Lung microvascular endothelial cell (primary cell): ENCODE measurements at places on chromosomes 16 and 17.
A peak's percentile ranks its signal among the peaks of the same experiment; 100 is the strongest.

DNA sequence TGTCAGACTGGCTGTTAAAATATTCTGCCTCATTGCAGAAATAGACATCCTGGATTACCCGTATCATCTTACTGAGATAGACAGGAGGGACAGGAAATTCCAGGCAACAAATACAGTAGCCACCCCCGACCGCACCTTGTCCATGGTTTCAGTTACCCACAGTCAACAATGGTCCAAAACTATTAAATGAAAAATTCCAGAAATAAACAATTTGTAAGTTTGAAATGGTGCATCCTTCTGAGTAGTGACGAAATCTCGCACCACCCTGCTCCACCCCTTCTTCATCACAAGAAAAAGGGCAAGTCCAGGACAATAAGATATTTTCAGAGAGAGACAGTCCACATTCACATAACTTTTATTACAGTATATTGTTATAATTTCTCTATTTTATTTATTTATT, 23.6 kb upstream of the PRSS54 start:
- peak; percentile 46 for DNase-seq

- no peak for DNase-seq
These were observed at the start of gene PPP1R1B for GRCh38 chr17:39626171-39627046. Gene PPP1R1B, plus strand, starts transcription at chr17:39626952. Its CDS starts 441 bp downstream, at chr17:39627393.

DNA sequence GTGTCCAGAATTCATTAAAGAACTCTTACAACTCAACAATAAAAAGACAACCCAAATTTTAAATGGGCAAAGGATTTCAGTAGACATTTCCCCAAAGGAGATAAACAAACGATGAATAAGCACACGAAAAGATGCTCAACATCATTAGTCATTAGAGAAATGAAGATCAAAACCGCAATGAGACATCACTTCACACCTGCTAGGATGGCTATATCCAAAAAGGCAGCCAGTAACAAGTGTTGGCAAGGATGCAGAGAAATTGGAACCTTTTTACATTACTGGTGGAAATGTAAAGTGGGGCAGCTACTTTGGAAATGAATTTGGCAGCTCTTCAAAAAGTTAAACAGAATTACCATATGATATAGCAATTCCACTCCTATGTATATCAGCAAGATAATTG, 42.0 kb downstream of the PITPNM3 start:
- no peak for DNase-seq

- no peak for DNase-seq
These were observed 59.1 kb downstream of the PDPK1 start for GRCh38 chr16:2596747-2597559.

GRCh38 chr17:82887255-82888164, 47.7 kb upstream of the ZNF750 start:
- DNase-seq: no peak

DNA sequence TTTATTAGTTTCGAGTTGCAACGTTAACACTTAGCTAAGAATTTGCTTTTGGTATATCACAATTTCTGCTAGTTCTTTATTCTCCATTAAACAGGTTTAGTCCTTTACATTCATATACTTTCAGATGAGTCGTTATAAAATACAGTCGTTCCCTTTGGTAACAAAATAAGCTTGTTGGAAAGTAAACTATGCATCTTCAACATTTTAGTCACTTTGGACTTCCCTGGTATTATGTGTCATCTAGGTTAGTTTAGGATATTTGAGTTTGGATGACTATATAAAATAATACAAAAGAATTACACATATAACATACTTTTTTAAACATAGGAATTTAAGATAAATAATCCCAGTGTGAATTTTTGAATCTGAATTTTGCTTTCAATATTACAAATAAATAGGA, 351.5 kb downstream of the BCAS3 start:
- DNase-seq: no peak

DNA sequence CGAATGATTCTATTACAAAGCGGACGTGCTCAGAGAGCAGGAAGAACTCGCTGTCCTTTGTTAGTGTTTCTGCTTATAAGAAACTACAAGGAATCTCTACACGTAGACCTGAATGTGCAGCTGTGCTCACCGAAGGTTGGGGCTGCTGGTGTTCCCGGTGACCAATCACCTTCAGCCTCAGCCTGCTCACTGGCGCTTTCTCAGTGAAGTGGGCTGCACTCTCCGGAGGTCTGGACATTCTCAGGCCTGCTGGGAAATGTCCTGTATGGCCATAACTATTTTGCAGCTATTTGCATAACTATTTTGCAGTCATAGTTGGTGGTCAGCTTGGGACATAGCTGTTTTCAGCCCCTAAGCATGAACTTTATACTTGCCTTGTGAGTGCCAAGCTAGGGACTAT, 9.7 kb upstream of the CIAO3 start:
- DNase-seq: no peak

GRCh38 chr17:36069136-36069535, 5.1 kb downstream of the CCL18 start:
- no peak for DNase-seq

- peak; percentile 34 for DNase-seq
These were observed 135.4 kb downstream of the CLEC16A start for GRCh38 chr16:11079652-11080187.

GRCh38 chr16:4098501-4098900, 17.7 kb downstream of the ADCY9 start:
- DNase-seq: no peak

DNA sequence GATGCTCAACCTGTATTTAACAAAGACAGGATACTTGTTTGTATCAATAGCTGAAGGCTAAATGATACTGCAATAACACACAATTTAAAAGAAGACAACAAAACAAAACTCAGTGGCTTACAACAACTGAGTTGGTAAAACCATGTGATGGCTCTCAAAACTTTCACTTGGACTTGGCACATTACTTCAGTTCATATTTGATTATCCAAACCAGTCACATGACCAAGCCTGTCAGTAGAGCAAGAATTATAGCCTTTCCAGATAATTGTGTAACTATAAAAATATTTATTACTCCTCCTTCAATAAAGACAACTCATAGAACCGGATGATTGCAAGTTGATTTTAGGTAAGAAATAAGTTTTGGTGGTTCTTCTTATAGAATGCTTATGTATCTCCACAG, 56.8 kb downstream of the NQO1 start:
- DNase-seq: no peak

DNA sequence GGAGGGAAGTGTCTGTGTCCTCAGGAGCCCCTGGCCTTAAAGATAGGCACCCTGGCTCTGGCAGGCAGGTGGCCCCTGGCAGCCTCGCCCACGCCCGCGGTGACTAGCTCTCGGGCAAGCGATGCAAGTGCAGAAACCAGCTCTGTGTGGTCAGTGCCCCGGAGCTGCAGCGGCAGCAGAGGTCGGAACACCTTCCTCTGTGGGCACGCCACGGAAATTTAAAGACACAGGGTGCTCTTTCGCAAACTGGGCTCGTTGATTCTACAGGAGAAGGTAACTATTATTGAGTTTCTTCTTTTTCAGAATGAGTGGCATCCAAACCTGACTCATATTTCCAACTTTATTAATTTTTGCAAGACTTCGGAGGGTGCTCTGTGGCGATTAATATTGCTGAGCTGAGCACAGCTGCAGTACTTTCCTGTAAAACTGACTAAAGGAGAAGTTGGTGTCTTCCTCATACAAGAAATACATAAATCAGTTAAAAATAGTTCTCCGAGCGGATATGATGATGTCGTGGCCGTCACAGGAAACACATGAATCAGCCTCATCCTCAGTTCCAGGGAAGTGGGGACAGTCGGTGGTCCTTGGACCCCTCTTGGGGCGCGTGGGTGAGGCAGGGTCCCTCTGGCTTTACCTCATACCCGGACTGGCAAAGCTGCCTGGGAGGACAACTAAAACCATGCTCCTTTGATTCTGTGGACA, 120.2 kb downstream of the METRNL start:
- DNase-seq: peak; percentile 59

DNA sequence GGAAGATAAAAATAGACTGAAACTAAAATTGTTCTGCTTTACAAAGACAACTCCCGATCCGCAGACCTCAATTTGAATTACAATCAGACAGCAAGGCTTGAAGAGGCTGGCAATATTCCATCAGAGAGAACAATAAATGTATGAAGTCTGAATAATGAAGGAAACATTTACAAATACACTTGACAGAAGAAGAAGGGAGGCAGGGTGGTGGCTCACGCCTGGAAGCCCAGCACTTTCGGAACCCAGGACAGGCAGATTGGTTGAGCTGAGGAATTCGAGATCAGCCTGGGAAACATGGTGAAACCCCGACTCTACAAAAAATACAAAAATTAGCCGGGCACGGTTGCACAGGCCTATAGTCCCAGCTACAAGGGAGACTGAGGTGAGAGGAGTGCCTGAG, 14.6 kb downstream of the ODF4 start:
- DNase-seq: peak; percentile 58

DNA sequence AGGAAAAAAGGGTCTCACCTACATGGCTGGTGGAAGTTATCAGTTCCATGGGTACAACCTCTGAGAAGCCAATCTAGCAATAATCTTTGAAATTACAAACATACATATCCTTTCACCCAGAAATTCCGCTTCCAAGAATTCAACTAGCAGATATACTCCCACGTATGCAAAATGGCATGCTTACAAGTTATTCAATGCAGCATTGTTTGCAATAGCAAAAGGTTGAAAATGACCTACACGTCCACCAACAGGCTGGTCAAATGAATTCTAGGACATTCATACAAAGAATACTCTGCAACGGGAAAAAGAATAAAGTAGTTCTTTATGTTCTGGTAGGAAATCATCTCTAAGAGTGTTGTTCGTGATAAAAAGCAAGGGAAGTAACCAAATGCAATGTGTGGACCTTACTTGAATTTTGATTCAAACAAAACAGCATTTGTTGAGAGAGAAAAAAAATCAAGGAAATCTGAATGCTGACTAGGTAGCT, 63.7 kb upstream of the NLK start:
- DNase-seq: no peak

- DNase-seq: peak; percentile 12
These were observed 15.0 kb downstream of the MYH13 start for GRCh38 chr17:10357768-10358167.

DNA sequence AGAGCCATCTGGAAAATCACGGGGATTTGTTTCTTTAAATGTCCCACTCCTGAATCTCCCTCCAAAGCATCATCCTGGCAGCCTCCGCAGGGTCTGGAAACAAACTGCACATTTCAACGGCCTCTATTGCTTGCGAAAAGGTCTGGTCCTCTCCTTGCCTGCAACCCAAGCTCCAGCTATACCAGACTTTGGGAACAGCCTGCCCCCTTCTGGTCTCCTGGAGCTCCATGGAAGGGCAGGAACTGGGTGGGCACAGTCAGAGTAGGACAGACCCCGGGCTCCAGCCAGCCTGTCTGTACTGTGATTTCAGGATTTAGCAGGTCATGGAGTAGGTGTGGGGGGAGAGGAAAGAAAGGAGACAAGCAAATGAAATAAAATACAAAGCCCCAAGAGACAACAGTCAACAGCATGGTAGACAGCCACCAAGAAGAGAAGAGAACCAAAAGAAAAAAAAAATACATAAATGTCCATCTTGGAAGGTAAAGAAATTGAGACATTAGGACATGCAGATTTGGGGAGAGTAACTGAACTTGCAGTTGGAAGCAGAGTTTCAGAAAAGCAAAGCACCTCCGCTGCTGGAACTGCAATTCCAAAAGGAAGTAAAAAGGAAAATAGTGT, 2.7 kb downstream of the XYLT1 start:
- peak; percentile 53 for DNase-seq

DNA sequence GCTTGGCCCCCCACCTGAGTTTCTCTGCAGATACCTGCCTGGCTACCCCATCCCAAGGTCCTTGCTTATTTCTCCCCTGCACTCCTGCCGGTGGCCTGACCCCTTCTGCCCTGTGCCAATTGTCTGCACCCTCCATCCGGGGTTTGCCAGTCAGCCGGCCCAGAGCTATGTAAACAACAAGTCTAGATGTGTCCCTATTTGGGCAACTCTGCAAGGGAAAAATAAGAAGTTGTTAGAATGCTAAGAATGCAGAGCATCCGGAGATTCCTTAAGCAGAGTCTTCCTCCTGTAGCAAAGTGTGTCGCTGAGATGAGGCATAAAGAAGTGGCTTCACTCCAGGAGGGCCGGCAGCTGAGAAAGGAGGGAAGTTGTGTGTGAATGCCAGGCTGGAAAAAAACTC, 46.6 kb downstream of the RGS9 start:
- DNase-seq: peak; percentile 78

- no peak for DNase-seq
These were observed 5.8 kb downstream of the PIK3R6 start for GRCh38 chr17:8861495-8862181.

DNA sequence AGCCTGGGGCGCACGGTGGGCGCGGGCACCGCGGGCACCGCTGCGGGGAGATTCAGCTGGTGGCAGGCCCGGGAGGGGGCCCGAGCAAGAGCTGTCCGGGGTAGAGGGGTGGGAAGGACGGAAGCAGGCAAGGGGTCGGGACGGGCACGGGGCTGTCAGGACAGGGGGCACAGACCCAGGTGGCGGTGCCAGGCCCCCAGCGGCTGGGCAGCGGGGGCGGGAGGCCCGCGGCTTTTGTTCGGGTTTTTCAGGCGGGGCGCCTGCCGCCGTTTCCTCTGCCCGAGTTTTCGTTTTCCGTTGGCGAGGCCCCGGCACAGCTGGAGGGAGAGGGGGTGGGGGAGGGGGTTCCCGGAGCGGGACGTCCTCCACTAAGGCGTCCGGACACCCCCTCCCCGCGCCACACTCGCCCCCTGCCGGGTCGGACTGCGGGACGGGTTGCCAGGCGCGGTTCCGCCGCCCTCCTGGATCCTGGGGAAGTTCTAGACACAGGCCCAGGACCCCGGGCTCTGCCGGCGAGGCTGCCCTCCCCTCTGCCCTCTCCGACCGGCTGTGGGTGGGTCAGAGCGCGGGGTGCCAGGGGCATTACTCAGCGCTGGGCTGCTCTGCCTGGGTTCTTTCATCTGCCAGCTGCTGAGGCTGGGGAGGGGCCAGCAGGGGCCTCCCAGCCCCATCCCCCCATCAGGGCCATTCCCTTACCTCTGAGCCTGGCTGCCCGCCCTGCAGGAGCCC, 543 bp downstream of the ARHGAP23 start:
- DNase-seq: peak; percentile 66

GRCh38 chr17:40230670-40231069, 11.6 kb downstream of the WIPF2 start:
- no peak for DNase-seq

DNA sequence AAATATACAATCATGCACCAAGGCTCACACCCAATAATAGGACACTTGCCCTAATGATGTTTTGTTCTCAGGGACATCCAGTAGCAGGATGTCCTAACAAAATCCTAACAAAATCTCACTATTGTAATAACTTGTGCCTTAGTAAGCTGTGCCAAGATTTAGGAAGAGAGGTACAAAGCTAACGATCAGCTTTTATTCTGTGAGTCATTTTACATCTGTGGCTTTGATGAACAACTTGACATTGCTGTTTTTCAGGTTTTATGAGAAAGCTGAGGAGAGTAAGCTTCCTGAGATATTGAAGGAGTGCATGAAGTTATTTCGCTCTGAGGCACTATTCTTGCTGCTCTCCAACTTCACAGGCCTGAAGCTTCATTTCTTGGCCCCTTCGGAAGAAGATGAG, 18.9 kb downstream of the OGFOD1 start:
- DNase-seq: no peak

DNA sequence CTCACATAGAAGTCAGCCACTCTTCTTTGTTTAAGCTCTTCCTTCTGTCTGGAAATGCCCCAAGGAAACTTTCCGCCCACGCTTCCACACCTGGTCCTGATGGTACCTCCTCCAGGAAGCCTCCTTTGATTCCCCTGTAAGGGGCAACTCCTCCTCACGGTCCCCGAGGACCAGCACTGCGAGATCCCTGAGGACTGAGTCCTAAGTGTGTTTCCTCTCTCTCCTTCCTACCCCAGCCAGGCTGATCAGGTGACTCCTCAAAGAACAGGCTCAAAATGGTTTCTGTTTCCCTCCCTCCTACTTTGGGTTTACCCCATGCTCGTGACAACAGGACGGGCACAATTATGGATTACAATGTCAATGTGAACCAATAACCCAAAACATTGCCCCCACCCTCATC, 63.0 kb upstream of the MED9 start:
- DNase-seq: no peak

- no peak for DNase-seq
These were observed 21.2 kb downstream of the EARS2 start for GRCh38 chr16:23535901-23536300.
